Stimulated activated CD4-positive, alpha-beta T cell treated with anti-CD3 and anti-CD28 coated beads, TNF-alpha, amount 100 ng/mL, for 48 hours (primary cell): ENCODE measurements at places on chromosomes 16 and 17.
A peak's percentile ranks its signal among the peaks of the same experiment; 100 is the strongest.

- DNase-seq: no peak
Observed at GRCh38 chr17:57809879-57810278, 40.0 kb downstream of the MRPS23 start.

- no peak for DNase-seq
Observed at GRCh38 chr17:78785663-78786057, 3.6 kb upstream of the CYTH1 start.

GRCh38 chr16:79402356-79402755 is 198.2 kb downstream of the MAF start:
- no peak for DNase-seq

GRCh38 chr16:30541502-30542329 is 7.1 kb upstream of the ZNF747 start:
- DNase-seq: no peak

DNA sequence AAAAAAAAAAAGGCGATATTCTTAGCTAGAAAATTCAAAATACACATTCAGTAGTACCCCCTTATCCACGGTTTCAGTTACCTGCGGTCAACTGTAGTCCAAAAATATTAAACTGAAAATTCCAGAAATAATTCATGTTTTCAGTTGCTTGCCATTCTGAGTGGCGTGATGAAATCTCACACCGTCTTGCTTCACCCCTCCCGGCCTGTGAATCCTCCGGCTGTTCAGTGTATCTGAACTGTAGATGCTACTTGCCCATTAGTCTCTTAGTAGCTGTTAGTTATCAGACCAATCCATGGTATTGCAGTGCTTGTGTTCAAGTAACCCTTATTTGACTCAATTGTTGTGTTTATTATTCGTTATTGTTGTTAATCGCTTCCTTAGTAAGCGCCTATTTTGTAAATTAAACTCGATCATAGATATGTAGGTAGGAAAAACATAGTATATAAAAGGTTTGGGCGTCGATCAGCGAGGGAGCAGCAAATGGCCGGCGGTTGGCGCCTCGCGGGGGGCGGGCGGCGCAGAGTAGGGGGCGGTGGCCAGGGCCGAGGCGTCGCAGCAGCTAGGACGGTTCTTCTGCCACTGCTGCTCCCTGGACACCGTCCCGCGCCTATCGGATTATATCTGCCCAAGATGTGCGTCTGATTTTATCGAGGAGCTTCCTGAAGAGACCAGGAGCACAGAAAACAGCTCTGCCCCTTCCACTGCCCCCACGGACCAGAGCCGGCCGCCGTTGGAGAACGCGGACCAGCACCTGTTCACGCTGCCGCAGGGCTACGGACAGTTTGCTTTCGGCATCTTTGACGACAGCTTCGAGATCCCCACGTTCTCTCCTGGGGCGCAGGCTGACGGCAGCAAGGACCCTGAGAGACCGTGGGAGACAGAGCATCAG is 39.8 kb upstream of the AKAP1 start:
- DNase-seq: no peak

DNA sequence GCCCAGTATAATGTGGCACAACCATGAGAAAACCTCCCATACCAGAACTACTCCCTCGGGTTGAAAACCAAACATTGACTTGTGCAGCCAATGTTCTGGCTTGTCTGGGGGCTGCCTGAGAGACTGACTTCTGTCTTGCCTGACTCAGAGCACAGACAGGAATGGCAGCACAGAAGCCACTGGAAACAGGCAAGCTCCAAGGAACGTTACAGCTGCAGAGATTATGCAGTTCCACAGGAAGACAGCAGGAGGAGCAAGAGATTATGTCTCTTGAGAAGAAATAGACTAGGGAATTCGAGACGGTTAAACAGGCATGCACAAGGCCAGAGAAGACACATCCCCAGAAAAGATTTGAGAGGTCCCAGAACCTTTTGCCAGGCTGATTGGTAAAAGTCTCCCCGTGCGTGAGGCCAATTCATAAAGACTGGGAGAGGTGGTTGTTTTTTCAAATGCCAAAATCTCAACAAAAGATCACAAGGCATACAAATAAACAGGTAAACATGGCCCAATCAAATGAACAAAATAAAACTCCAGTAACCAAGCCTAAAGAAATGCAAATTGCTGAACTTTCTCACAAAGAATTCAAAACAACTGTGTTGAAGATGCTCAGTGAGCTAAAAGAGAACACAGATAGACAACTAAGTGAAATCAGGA is 90.6 kb upstream of the CDH5 start:
- no peak for DNase-seq

DNA sequence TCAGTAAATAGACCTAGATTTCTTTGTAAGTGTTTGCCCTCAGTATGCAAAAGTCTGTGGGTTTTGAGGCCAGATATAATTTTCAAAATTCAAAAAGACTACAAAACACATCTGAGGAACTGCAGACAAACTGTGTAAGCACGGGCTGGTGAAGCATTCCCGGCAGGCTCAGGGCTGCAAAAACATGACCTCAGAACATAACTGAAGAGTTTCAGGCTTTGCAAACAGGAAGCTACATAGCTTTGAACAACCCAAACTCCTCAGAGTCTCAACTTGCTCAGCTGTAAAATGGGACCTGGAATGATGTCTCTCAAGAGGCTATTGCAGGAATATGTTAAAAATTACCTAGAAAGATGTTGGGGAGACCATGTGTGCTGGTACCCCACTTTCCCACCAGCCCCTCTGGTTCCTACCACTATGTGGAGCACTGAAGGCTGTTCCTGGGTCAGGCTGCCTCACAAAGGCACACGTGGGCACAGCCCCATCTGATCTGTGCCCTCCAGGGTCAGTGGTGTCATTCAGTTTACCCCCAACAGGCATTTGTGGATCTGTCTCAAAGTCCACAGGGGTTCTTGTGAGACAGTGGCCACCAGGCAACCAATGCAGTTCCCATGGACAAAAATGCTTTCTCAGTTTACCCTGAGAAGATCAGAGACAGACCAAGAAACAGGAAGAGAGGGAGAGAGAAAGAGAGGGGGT is 72.9 kb downstream of the CREBBP start:
- DNase-seq: no peak

GRCh38 chr17:30323895-30324319 is 9.9 kb downstream of the TMIGD1 start:
- no peak for DNase-seq

GRCh38 chr17:37650419-37651003 is 7.3 kb upstream of the DDX52 start:
- DNase-seq: no peak

DNA sequence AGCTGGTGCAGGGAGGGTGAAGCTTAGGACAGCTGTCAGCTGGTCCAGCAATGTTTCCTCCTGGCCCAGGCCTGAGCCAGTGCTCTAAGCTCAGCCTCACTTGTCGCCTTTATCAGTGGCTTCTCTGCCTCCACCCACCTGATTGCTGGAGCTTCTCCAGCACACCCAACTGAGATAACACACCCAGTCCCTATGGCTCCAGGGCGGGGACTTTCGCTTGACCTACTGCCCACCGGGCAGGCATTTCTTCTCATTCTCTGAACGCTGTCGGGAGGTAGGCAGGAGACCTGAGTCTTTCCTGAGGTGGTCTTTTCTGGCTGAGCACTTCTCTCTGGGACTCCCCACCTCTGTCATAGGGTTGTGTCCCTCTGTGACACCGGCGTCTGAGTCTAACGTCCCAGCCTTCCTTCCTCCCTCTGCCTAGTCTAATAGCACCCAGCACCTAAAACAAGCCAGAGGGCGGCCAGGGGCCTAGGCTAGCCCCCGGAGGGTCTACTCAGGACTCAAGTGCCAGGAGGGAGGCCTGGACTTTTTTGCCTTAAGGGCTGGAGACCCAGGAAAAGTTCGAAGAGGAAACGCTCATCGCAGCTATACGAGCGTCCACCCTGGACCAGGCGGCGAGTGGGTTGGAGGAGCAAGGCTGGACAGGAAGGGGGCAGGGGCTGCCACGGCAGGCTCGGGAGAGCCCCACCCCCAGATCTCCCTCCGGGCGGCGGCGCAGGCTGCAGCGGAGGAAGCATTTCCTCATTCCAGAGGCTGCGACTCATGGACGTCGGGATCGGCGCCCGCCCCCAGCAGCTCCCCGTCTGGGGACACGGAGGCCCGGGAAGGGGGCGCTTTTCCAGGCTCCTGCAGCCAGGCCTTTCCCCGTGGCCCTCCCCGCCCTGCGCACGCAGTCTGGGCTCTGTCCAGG is 756 bp downstream of the TAX1BP3 start:
- no peak for DNase-seq

DNA sequence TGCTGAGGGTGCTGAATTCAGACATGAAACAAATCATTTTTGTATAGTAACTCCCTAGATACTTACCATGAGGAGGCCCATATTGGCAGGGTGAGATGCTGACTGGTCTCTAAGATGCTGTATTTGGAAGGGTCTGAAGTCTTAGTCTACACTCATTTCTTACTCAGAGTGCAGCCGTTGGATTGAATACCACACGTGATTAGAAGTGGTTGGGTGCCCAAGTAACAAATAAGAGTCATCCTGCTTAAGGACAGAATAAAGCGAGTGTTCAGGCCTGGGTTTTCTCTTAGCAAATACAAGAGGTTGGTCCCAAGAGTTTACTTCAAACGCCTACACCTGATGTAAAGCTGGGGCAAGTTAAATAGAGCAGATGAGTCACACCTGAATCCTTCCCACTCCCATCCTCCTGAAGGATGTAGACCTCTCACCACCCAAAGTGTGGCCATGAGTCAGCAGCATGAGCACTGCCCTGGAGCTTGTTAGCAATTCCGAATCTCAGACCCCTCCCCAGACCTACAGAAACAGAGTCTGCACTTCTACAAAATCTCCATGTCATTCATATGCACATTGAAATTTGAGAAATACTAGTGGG is 284.6 kb upstream of the CDH5 start:
- DNase-seq: no peak

- no peak for DNase-seq
Observed at GRCh38 chr16:14121142-14121541, 50.0 kb downstream of the MRTFB start.

- DNase-seq: no peak
Observed at GRCh38 chr16:86934581-86935375, 356.4 kb downstream of the FOXL1 start.

GRCh38 chr16:79867425-79867997 is 267.0 kb upstream of the MAF start:
- no peak for DNase-seq

DNA sequence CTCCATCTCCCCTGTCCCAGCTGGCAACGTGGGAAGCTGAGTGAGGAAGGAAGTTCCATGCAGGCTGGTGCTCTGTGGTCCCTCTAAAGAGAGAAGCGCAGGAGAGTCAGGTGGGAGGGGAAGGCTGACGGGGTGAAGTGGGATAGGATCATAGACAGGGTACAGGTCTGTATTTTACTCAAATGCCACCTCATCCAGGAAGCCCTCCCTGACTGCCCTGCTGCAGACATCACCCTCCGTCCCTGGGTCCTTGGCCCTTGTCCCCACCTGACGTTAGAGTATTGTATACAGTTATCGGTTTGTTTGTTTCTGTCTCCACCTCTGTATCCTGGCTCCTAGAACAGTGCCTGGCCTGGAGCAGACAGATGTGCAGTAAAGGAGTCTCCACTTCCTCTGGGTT is 11.7 kb downstream of the CANT1 start:
- no peak for DNase-seq

- DNase-seq: no peak
Observed at GRCh38 chr17:78812855-78813254, 27.8 kb downstream of the USP36 start.

- DNase-seq: no peak
Observed at GRCh38 chr17:56313201-56313600, 159.9 kb downstream of the ANKFN1 start.

- no peak for DNase-seq
Observed at GRCh38 chr16:83115491-83116232, 488.9 kb downstream of the CDH13 start.

GRCh38 chr16:35197656-35198055 is 1738.2 kb downstream of the TP53TG3F start:
- DNase-seq: no peak

- no peak for DNase-seq
Observed at GRCh38 chr16:52318302-52319009, 228.5 kb downstream of the TOX3 start.

DNA sequence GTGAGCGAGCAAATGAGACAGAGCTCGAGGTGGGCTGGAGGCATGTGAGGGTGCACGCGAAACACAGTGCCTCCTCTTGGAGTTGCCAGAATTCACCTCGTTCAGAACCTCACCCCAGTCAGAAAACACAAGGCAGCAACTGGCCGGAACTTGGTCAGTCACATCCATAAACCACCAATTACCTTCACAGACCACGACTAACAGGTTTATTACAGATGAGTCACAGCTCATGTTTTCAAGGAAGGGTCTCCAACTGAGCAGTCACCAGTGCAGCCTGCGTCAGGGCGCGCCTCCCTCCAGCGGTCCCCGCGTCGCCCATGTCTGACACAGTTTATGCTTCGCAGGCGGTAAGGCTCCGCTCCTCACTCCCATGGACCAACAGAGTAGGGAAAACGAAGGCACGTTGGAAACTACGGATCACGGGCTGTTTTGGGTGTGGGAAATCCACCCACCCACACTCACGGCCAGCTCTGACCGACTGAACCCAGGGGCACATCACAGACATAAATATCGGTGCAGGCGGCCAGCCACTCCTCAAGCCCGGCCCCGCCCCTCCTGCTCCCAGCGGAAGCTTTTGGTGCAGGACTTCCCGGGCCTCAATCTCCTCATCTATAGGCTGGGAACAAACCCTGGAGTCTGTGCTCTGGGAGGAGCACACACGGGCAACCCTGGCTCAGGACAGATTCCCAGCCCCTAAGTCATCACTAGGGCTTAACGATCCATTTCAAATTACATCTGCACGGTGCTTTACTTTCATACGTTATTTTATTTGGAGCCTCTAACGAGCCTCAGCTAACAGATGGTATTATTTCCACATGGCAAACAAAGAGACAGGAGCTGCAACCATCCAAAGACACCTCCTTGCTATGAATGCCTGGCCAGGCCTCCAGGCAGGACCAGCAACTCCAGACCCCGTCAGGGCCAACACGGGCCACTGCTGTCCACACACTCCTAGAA is 126.3 kb downstream of the ZNF778 start:
- no peak for DNase-seq

- no peak for DNase-seq
Observed at GRCh38 chr16:30641378-30641982, 9.3 kb upstream of the PRR14 start.

GRCh38 chr16:30349675-30350074 is 5.4 kb downstream of the CD2BP2 start:
- DNase-seq: no peak

- DNase-seq: peak; percentile 49
Observed at GRCh38 chr17:47323382-47324223, at the start of gene EFCAB13. TSS of gene EFCAB13 (plus strand) at chr17:47323955. CDS start at chr17:47328354, 4,399 bp downstream.
